ENCODE measurements at places on chromosomes 2 and 18. TPM values are rescaled to one million over a fixed set of nuclear protein-coding genes. Genes with fewer than 3 reads are reported as not detected.

Gene LIPG
- polyA plus RNA-seq, result 3.2 TPM

Gene UGT1A4
- polyA plus RNA-seq, result not detected

Gene SLC4A5
- polyA plus RNA-seq, result 1.1 TPM

Gene GCG
- not detected for polyA plus RNA-seq

- H3K4me1 ChIP-seq, result no peaks in the 10 kb centered on the region
- no peak overlapping the region for H3K27ac ChIP-seq
- no peaks in the 10 kb centered on the region for H3K36me3 ChIP-seq
- no peak for DNase-seq
Observed at GRCh38 chr2:126720638-126721037, 64.7 kb downstream of the GYPC start.

- no peak for DNase-seq
- H3K4me1 ChIP-seq, result no peaks in the 10 kb centered on the region
- H3K27ac ChIP-seq, result no peak overlapping the region
- no peaks in the 10 kb centered on the region for H3K36me3 ChIP-seq
Observed at GRCh38 chr2:103860016-103860415, 993.9 kb upstream of the POU3F3 start.

GRCh38 chr2:37858400-37858711 lies 66.7 kb upstream of the RMDN2 start:
- peaks cover 26% of the 10 kb centered on the region for H3K4me1 ChIP-seq
- peak overlapping the region; percentile 99 for H3K27ac ChIP-seq
- no peaks in the 10 kb centered on the region for H3K36me3 ChIP-seq

DNA sequence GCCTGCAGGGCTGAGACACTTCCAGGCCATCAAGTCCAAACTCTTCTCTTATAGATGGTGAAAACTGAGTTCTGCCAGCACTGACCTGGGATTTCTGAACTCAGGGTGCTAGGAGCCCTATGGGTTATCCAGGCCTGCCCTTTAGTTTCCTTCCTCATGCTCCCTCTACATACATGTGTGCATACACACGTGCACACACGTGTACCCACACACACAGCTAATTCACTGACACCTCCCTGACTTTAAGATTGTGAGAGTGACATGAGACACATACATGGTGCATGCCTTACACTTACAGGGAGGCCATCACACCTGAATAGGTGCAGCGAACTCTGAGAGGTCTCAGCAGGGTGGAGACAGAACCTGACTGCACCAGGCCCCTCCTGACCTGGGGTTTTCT lies 267.4 kb downstream of the CYP26B1 start:
- H3K27me3 ChIP-seq, result no peaks in the 10 kb centered on the region
- peaks cover 35% of the 10 kb centered on the region for H3K4me1 ChIP-seq
- no peak for DNase-seq
- H3K27ac ChIP-seq, result no peak overlapping the region
- no peaks in the 10 kb centered on the region for H3K36me3 ChIP-seq

DNA sequence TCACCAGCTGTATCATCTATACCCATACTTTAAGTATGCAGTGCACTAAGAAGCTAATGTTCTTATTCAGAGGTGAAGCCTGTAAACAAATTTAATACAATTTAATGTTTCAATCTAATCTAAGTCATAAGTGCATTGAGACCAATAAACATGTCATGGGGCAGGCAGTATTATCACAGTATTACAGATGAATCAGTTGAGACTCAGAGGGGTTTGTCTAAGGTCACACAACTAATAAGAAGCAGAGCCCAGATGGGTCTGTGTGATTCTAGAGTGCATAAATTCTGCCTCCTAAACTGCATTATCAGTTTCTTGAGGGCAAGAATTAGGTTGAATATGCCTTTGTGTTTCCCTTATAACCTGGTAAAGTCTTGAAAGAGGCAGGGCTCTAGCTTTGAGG lies 140.9 kb upstream of the RNF152 start:
- DNase-seq, result no peak
- H3K4me1 ChIP-seq, result peaks cover 6% of the 10 kb centered on the region
- no peak overlapping the region for H3K27ac ChIP-seq
- H3K27me3 ChIP-seq, result no peaks in the 10 kb centered on the region
- H3K4me3 ChIP-seq, result no peak overlapping the region

Gene NETO1
- not detected for polyA plus RNA-seq

Gene HOXD8
- 8.2 TPM for polyA plus RNA-seq

Gene HOXD4
- 1.6 TPM for polyA plus RNA-seq

- no peaks in the 10 kb centered on the region for H3K27me3 ChIP-seq
- no peak for DNase-seq
Observed at GRCh38 chr2:152762202-152762601, 43.8 kb downstream of the ARL6IP6 start.

Gene EHD3
- polyA plus RNA-seq, result 45.4 TPM

DNA sequence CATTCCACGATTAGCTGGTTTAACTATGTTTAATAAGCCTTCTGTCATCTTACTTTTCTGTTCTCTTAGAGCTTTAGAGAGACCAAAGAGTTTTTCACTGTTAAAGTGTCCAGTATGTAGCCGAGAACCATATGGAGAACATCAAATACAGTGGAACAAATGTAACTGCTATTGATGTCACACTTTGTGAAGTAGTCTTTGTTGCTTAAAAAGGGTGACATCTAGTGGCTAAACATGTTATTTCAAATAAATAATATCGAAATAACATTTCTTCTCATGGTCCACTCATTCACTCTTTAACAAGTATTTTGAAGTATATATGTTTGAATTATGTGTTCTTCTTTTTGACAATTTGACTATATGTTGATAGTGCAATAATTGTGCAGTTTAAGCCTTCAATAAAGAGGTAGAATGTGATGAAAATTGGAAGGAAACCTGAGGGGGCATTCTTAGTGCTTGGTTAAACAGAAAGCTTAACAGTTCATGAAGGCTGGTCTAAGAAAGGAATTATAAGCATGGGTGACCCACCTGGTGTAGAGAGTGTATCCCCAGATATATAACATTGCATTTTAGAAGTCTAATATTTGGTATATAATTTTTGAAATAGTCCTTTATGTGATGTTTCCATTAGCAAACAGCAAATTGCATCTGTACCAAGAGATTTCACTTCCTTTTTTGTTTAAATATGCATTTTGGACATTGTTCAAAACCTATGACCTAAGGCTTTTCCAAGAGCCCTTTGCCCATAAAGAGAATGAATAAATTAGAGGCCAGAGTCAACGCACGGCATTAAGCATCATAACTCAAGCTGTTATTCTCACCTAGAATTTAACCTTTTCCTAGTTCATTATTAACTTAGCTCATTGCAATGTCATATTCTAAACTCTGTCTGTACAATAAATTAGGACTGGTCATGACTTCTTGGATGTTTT lies 112.1 kb downstream of the KYNU start:
- DNase-seq, result no peak
- H3K36me3 ChIP-seq, result no peaks in the 10 kb centered on the region
- no peak overlapping the region for H3K4me3 ChIP-seq
- H3K27me3 ChIP-seq, result no peaks in the 10 kb centered on the region
- H3K4me1 ChIP-seq, result no peaks in the 10 kb centered on the region
- no peak overlapping the region for H3K27ac ChIP-seq

GRCh38 chr2:6881046-6881445 lies 3.5 kb downstream of the RSAD2 start:
- no peak overlapping the region for H3K4me3 ChIP-seq
- DNase-seq, result no peak
- H3K4me1 ChIP-seq, result peaks cover 5% of the 10 kb centered on the region
- no peak overlapping the region for H3K27ac ChIP-seq
- H3K27me3 ChIP-seq, result no peaks in the 10 kb centered on the region
- H3K36me3 ChIP-seq, result no peaks in the 10 kb centered on the region

DNA sequence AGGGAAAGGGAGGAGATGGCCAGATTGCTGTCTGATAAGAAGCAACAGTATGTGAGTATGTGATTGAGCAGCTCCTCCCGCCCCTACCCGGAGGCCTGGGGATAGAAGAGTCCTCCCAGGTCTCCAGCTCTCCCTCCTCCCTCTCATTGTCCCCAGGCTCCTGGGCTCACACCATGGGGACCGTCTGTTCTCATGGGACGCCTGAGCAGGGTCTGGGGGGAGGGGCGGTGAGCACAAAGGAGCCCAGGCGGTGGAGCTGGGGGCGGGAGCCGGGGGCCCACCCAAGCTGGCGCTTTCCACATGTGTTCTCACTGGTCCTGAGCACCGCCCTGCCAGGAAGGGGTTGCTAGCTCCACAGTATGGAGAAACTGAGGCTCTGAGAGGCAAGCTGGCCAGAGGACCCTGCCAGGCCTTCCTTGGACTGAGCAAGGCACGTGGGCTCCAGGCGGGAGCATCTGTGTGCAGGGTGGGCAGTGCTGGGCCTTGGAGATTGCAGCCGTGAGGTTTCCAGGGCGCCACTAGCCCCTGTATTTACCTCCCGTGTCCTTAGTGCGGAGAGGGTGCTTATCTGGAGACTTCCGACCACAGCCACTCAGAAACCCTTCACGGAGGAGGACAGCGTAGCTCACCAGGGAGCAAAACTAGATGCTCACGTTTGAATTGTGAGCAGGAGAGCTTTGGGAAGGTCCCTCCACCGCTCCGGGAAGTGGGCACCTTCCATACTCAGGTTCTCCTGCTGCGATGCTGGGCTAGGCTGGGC lies 37.4 kb downstream of the PDIA6 start:
- DNase-seq, result peak; percentile 58
- H3K27ac ChIP-seq, result peak overlapping the region; percentile 66
- no peaks in the 10 kb centered on the region for H3K4me1 ChIP-seq
- peaks cover 8% of the 10 kb centered on the region for H3K36me3 ChIP-seq

- no peak for DNase-seq
- no peaks in the 10 kb centered on the region for H3K27me3 ChIP-seq
- H3K4me3 ChIP-seq, result no peak overlapping the region
- H3K36me3 ChIP-seq, result no peaks in the 10 kb centered on the region
- H3K27ac ChIP-seq, result no peak overlapping the region
Observed at GRCh38 chr2:234670806-234671205, 173.9 kb upstream of the ARL4C start.

Gene PNKD
- 101 TPM for polyA plus RNA-seq

Gene CABYR
- polyA plus RNA-seq, result 15.0 TPM

Gene FBXO15
- 0.70 TPM for polyA plus RNA-seq

GRCh38 chr2:215505044-215505786 lies 69.3 kb upstream of the FN1 start:
- H3K4me3 ChIP-seq, result no peak overlapping the region
- peaks cover 3% of the 10 kb centered on the region for H3K4me1 ChIP-seq
- no peaks in the 10 kb centered on the region for H3K36me3 ChIP-seq
- DNase-seq, result no peak
- H3K27ac ChIP-seq, result no peak overlapping the region
- H3K27me3 ChIP-seq, result no peaks in the 10 kb centered on the region

- no peak for DNase-seq
- H3K36me3 ChIP-seq, result no peaks in the 10 kb centered on the region
- H3K27me3 ChIP-seq, result no peaks in the 10 kb centered on the region
- no peak overlapping the region for H3K4me3 ChIP-seq
- no peaks in the 10 kb centered on the region for H3K4me1 ChIP-seq
- no peak overlapping the region for H3K27ac ChIP-seq
Observed at GRCh38 chr2:14642499-14642898, 10.0 kb downstream of the LRATD1 start.

- no peak overlapping the region for H3K27ac ChIP-seq
- H3K4me1 ChIP-seq, result no peaks in the 10 kb centered on the region
- no peak overlapping the region for H3K4me3 ChIP-seq
- H3K27me3 ChIP-seq, result no peaks in the 10 kb centered on the region
- no peaks in the 10 kb centered on the region for H3K36me3 ChIP-seq
Observed at GRCh38 chr18:36539674-36540231, 242.2 kb downstream of the FHOD3 start.

Gene POTEI
- polyA plus RNA-seq, result not detected

DNA sequence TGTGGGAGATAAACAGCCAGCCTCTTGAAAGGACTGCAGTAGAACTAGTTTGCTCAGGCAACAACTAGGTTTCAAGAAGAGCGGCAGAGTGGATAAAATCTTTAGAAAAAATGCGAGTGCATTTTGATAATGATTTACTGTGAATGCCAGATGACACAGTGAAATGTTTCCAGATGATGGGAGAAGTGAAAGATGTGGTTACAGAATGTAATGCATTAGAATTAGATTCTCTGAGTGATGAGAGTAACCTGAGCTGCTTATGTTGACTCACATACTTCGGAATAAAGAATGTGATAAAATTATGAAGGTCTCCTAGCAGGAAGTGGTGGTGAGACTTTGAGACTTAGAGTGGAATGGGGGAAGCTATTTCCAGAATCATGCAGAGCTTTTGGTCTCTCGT lies 184.3 kb downstream of the GULP1 start:
- H3K27me3 ChIP-seq, result no peaks in the 10 kb centered on the region
- DNase-seq, result peak; percentile 17
- H3K4me3 ChIP-seq, result no peak overlapping the region
- peak overlapping the region; percentile 64 for H3K27ac ChIP-seq
- H3K4me1 ChIP-seq, result peaks cover 11% of the 10 kb centered on the region

DNA sequence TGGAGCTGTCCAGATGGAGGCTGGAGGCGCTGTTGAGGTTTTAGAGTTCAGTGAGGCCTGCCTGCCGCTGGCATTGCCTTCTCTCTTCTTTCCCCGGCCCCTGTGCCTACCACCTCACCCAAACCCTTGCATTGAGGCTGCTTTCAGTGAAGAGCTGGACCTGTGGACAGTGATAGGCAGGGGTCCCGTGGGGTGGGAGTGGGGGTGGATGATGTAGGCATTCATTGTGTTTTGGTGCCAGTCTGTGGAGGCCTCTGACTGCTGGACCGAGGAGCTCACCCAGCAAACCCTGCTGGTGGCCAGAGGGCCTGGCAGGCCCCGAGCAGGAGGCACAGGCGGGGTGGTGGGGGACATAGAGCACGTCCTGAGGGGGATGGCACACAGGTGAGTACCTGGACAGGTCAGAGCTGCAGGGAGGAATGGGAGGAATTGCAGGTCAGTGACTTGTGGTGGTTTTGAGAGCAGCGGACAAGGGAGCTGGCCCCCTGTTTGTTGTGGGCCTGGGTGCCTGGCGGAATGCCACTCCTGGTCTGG lies 35.6 kb downstream of the NGEF start:
- no peaks in the 10 kb centered on the region for H3K36me3 ChIP-seq
- no peak overlapping the region for H3K27ac ChIP-seq
- peaks cover 13% of the 10 kb centered on the region for H3K4me1 ChIP-seq
- no peaks in the 10 kb centered on the region for H3K27me3 ChIP-seq

DNA sequence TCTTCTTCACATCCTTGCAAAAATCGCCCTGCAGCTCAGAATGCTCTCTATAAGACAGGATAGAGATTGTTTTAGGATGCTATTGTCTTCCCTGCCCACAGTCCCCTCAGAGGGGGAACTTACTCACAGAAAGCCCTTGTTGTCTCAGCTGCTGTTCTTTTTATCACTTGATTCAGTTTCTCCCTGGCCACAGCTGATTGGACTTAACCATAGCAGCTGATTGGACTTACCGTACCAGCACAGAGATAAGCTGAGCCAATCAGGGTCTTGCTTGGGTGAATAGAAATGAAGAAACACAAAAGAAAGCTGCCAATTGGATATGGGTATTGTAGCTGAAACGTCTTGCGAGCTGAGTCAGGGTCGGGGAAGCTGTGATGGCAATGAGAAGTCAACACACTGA lies 194.2 kb upstream of the MEX3C start:
- no peaks in the 10 kb centered on the region for H3K36me3 ChIP-seq
- H3K4me3 ChIP-seq, result no peak overlapping the region
- no peak overlapping the region for H3K27ac ChIP-seq

Gene CNGA3
- not detected for polyA plus RNA-seq

Gene RNF144A
- 17.3 TPM for polyA plus RNA-seq

- peaks cover 1% of the 10 kb centered on the region for H3K4me1 ChIP-seq
- H3K4me3 ChIP-seq, result no peak overlapping the region
- no peak for DNase-seq
Observed at GRCh38 chr2:134712736-134713135, 6.1 kb downstream of the TMEM163 start.
